ENCODE measurements at places on chromosomes 12 and 14.

GRCh38 chr12:109016016-109016415 is 4.9 kb downstream of the SVOP start:
- DNase-seq = no peak

DNA sequence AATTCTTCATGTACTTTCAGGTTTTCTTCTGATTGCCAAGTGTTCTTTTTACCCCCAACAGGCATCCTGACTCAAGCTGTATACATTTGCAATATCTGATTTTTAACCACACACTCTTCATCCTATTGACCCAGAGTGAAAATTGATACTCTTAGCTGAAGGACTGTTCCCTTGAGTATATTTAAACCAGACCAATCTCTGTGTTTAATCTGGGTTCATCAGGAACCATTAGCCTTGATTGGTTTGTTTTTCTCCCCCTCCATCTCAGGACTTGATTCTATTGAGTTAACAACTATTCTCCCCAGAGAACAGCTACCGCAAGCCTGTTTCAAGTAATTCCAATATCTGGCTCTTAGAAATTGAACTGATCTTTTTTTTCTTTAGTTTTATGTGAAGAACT is 222.3 kb upstream of the NOVA1 start:
- no peak for DNase-seq

DNA sequence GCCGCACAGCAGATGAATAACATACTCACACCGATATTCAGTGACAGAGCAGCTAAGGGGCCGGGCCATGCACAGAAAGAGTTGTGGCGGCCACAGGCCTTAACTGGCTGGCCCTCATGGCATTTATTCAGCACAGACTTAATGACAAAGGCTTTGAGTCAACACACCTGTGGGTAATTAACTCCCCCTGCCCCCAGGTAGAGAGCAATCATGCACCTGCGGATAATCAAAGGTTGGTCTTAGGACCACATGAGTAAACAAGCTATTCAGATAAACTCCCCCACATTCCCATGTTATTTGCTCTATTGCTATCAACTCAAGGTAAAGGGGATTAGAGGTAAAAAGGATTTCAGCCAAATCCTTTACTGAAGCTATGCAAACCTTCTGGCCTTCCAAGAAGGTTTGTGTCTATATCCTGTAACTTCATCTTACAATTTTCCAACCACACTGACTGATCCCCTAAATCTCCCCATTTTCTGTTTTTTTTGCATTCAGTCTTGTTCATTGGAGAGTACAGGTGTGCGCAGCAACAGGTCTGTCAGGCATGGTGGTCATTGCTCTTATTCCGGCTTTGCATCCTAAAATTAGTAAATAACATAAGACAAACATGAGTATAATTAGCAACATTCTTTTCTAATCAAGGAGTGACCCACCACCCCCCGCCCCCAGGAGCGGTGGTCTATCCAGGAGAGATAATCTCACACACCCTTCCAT is 16.9 kb upstream of the BLTP3B start:
- DNase-seq = no peak

GRCh38 chr12:120532701-120533238 is 1.4 kb upstream of the RNF10 start:
- no peak for DNase-seq

GRCh38 chr12:91529829-91530228 is 347.2 kb upstream of the DCN start:
- no peak for DNase-seq

- no peak for DNase-seq
These were observed 34.5 kb downstream of the PLCZ1 start for GRCh38 chr12:18703321-18703720.

DNA sequence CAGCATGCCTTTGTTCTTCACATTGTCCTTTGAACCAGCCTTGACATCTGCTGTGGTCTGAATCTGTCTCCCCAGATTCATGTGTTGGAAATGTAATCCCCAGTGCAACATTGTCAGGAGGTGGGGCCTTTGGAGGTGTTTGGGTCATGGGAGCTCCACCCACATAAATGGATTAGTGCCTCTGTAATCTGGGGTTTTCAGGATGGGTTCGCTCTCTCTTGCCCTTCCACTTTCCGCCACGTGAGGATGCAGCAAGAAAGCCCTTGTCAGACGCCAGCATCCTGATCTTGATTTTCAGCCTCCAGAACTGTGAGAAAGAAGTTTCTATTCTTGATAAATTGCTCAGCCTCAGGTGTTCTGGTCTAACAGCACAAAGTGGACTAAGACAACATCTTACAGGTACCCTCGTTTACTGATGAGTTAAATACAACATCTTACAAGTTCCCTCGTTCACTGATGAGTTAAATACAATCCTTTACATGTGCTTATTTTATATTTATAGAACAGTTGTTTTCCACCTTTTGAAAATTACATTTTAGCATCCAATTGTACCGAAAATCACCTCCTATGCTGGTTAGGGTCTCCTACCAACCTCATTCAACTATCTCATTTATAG is 54.4 kb upstream of the RIMBP2 start:
- DNase-seq = no peak

- DNase-seq = no peak
These were observed 353.6 kb downstream of the TMTC2 start for GRCh38 chr12:83040339-83040738.

DNA sequence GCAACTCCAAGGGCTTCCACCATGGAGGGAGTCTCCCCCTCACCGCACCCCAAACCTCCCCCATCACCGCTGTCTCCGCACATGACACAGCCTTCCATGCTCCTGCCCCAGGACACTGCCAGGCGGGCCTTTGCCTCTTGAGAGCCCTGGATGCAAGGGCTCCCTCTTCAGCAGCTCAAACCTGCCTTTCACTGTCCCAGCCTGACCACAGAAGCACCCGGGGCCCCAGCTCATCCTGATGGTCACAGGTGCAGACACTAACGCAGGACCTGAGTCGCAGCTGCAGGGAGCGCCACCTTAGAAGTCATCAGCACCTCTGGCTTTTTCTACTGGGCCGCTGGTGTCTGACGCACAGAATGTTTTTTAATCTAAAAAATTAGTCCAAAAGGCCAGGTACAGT is 54.0 kb downstream of the SYNE3 start:
- DNase-seq = no peak

DNA sequence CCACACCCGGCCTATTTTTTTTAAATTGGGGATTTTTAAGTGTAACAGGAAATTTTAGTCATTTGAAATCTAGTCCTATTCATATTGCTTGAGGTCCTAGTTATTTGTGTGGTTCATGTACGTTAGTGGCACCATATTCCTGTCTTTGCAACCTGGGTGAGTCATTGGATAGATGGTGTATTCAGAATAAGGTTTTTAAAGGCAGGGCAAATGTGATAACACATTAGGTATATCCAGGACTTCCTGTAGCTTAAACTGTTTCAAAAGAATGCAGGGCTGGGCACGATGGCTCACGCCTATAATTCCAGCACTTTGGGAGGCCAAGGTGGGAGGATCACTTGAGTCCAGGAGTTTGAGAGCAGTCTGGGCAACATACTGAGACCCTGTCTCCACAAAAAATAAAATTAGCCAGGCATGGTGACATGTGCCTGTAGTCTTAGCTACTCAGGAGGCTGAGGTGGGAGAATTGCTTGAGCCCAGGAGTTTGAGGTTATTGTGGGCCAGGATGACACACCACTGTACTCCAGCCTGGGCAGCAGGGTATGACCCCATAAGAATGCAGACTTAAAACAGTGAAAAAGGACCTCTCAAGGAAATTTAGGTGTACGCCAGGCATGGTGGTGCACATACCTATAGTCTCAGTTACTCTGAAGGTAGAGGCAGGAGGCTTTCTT is 8.1 kb downstream of the ATP6V0A2 start:
- DNase-seq = no peak

DNA sequence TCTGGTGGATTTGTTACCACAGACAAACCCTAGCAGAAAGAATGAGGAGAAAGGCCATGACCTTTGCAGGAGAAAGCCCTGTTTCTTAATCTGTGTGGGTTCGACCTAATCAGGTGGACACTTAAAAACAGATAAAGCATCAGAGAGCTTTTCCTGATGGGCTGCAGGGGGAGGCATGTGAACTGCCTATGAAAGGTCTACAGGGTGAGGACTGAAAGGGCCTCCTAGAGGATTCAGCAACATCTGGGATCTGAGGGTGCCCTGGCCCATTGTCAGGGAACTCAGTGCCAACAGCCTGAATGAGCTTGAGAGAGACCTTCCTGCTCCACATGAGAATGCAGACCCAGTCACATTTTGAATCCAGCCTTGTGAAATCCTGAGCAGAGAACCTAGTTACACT is 178.8 kb upstream of the DDHD1 start:
- no peak for DNase-seq

GRCh38 chr12:54032627-54033100 is at the start of gene HOXC5:
HOXC5 (plus strand) TSS chr12:54033050; CDS start chr12:54033123, 73 bp downstream.
- peak; percentile 43 for DNase-seq

DNA sequence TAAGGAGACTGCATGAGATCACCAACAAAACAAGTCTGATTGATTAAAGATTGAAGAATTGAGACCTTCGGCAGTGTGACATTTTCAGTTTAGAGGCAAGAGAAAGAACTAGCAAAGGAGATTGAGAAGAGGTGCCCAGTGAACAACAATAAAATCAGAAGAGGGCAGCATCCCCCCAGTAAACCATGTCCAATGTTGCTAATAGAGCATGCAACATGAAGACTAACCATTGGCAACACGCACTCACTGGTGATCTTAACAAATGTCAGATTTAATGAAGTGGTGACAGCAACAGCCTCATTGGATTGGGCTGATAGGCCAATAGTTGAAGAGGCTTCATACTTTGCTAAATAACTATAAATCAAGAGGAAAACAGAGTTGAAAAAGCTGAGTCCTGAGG is 20.7 kb upstream of the TAS2R14 start:
- no peak for DNase-seq

DNA sequence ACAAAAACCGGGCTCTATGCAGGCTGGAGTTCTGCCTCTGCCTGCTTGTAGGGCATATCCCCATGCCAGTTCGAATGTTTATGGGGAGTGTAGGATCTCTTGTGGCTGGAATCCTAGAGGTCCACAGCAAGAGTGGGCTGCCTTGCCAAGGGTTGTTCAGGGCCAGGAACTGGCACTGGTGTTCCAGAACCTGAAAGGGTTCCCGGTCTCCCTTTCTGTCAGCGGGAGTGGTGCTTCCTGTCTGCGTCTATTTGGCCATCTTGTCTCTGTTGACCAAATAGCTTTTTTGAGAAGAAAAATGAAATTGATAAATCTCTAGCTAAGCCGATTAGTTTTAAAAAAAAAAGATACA is 17.8 kb downstream of the OLR1 start:
- DNase-seq = no peak

- no peak for DNase-seq
These were observed 59.1 kb upstream of the MED13L start for GRCh38 chr12:116336542-116337065.

- DNase-seq = no peak
These were observed 37.5 kb upstream of the SLC2A3 start for GRCh38 chr12:7973457-7973825.

DNA sequence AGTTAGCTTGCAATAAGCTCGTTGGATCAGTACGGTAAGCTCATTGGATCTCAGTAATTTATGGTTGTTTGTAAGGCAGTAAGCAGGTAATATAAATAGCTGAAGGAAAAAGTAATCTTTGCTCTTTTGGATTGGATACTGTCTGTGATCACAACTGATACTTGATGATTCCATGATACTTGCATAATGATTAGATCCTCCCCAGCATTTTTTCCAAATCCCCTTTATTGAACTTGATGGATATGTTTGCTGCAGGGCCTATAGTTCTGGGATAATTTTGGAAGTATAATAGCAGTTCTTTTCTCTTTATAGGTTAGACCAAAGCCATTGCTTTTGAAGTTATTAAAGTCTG is 5.2 kb downstream of the MDM2 start:
- no peak for DNase-seq

DNA sequence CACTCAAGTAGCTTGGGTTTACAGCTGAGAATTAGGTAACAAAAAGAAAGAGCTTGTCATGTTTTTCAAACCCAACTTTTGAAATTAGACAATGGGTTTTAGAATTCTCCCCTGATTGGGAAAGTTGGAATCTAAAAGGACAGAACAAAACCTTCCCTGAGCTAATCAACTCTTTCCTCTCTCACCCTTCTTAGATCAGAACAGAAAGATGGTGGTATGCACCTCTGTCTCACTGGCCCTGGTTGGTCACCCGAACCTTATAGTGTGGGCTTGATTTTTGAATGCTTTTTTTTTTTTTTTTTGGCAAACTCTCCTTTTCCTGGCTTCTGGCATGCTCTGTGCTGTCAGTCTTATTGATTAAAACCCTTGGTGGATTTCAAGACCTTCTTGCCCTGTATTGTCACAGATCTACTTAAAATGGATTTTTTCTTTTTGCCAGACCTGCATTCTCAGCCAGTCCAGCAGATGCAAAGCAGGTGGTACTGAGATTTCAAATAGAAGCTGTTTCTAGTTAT is 251.1 kb upstream of the RMST start:
- no peak for DNase-seq

DNA sequence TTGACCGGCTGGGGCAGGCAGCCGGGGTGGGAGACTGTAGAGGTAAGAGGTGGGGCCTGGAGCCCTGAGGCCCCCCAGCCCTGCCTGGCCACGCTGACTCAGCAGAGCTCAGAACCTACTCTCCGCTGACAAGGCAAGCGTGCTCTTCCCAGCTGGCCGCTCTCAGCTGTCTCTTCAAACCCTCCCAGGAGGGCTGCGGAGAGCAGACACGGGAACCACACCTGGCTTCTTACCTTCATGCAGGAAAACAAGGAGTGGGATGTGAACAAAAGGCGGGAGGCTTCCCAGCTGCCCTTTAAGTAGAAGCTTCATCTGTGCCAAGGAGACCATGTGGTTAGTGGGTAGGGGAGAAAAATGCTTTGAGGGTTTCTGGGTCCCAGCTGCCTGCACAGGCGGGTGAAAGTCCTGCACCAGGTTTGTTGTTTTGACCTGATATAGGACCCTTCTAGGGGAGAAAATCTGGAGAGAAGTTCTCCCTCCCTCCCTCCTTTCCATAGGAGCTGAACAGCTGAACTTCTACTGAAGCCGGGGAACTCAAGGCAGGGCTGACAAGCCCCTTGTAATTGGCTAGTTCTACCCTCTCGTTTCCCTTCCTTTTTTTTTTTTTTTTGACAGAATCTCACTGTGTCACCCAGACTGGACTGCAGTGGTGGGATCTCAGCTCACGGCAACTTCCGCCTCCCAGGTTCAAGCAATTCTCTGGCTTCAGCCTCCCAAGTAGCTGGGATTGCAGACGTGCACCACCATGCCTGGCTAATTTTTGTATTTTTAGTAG is 12.8 kb upstream of the TESC start:
- no peak for DNase-seq

DNA sequence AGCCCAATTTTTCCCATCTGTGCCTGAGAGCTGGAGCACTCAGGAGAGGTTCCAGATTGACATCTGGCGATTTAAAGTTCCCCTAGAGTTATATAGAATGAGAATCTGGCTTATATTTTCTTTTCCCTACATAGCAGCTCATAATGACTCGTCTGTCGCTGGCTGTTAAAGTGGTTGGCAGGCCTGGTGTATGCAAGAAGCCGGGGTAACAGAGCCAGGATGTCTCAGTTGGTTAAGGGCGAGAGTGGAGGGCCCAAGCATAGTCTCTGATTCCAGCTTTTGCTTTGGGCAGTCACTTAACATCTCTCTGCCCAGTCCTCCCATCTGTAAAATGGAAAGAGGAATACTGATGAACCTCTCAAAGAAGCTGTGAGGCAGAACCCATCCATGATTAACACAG is 751.6 kb downstream of the NOVA1 start:
- DNase-seq = no peak
